ENCODE measurements at places on chromosomes 12 and 14.

DNA sequence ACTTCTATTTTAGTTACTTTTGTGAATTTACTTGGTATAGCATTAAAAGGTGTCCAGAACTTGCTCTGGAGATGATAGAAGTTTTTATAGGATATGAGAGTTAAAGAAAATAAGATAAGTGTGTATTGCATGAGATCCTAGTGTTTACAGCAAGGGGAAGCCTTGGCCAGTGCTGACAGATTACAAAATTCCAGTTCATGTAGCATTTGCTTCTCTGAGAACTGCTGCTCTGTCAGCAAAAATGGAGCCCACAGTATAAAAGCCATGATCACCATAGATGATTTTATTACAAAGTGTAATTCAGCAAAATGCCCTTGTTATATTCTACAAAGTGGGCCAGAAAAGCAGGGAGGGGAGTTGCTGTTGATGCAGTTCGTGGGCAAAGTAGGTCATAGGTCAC, 40.0 kb upstream of the ATF1 start:
- no peak for DNase-seq

GRCh38 chr14:75434138-75434889, 6.5 kb downstream of the JDP2 start:
- no peak for DNase-seq

- no peak for DNase-seq
Observed at GRCh38 chr12:123483602-123484248, 25.8 kb downstream of the SNRNP35 start.

- no peak for DNase-seq
Observed at GRCh38 chr14:66076176-66076575, 410.0 kb upstream of the CCDC196 start.

- DNase-seq = no peak
Observed at GRCh38 chr12:15689751-15690191, 99.4 kb downstream of the EPS8 start.

GRCh38 chr12:54891717-54892478, 37.6 kb downstream of the MUCL1 start:
- no peak for DNase-seq

GRCh38 chr12:64757771-64758170, 1.4 kb downstream of the GNS start:
- DNase-seq = no peak
